ENCODE measurements at places on chromosomes 12 and 14. TPM values are rescaled to one million over a fixed set of nuclear protein-coding genes. Genes with fewer than 3 reads are reported as not detected.

The TSHR gene
- total RNA-seq: not detected

The DICER1 gene
- total RNA-seq: 38.2 TPM

The ZFHX2 gene
- 0.27 TPM for total RNA-seq

The SYCP3 gene
- 0.09 TPM for total RNA-seq

The CLEC2B gene
- total RNA-seq: 36.7 TPM

The MYBPC1 gene
- total RNA-seq: not detected

The ANKS1B gene
- 0.09 TPM for total RNA-seq

The ASCL1 gene
- total RNA-seq: not detected

The SSPN gene
- total RNA-seq: 0.27 TPM

The CBLN3 gene
- total RNA-seq: 1.3 TPM

The MEG3 gene
- total RNA-seq: 12.6 TPM

The PUS1 gene
- 16.5 TPM for total RNA-seq

The SMCO2 gene
- 0.36 TPM for total RNA-seq

The TMEM30B gene
- 0.09 TPM for total RNA-seq

The LRRC10 gene
- total RNA-seq: not detected

The NRIP2 gene
- not detected for total RNA-seq

The OTUB2 gene
- 0.81 TPM for total RNA-seq

The SLC8A3 gene
- total RNA-seq: 0.09 TPM

The ASB2 gene
- not detected for total RNA-seq

The DPY19L2 gene
- 2.5 TPM for total RNA-seq

The PEX5 gene
- 25.8 TPM for total RNA-seq

The C14orf119 gene
- 64.3 TPM for total RNA-seq

The MNAT1 gene
- 48.6 TPM for total RNA-seq

The LRTM2 gene
- total RNA-seq: not detected

The BMAL2 gene
- 40.6 TPM for total RNA-seq

The TCL1B gene
- total RNA-seq: not detected

The CMTM5 gene
- not detected for total RNA-seq

The B4GALNT1 gene
- total RNA-seq: 0.18 TPM

The SDS gene
- not detected for total RNA-seq

The BHLHE41 gene
- total RNA-seq: 0.09 TPM

The ZNF605 gene
- total RNA-seq: 9.1 TPM

The SIX4 gene
- total RNA-seq: 2.4 TPM

All from endothelial cell of coronary artery (primary cell).